ENCODE measurements at places on chromosomes 2 and 18.

- DNase-seq: peak; percentile 60
Observed at GRCh38 chr2:178194600-178195389, 483 bp downstream of the OSBPL6 start.

DNA sequence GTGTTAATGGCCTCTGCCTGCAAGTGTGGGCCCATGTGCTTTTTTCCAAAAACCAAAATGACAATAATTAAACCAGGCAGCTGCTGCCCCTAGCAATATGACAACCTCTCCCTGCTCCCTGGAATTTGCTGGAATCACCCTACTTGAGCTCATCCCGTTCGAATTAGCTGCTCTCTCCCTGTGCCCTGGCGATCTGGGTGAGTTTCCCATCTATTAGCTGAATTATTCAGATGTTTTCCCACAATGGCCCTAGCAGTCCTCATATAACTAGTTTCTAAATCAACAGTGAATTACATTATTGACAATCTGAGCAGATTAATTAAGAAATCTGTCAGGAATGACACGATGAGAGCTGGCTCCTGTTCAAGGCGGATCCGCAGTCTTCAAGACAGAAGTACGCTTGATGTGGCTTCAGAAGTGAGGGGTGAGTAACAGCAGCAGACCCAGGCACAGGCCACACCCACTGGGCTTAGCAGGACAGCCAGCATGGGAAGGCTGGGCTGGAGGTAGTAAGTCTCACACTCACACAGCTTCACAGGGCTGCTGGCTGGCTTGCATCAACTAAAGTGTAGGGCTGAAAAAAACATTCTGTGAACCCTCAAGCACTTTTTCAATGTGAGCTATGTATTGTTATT, 366.2 kb upstream of the ID2 start:
- no peak for DNase-seq

GRCh38 chr18:77101410-77102258, 30.9 kb downstream of the MBP start:
- no peak for DNase-seq

- DNase-seq: peak; percentile 78
Observed at GRCh38 chr18:765764-766549, 46.1 kb downstream of the YES1 start.

DNA sequence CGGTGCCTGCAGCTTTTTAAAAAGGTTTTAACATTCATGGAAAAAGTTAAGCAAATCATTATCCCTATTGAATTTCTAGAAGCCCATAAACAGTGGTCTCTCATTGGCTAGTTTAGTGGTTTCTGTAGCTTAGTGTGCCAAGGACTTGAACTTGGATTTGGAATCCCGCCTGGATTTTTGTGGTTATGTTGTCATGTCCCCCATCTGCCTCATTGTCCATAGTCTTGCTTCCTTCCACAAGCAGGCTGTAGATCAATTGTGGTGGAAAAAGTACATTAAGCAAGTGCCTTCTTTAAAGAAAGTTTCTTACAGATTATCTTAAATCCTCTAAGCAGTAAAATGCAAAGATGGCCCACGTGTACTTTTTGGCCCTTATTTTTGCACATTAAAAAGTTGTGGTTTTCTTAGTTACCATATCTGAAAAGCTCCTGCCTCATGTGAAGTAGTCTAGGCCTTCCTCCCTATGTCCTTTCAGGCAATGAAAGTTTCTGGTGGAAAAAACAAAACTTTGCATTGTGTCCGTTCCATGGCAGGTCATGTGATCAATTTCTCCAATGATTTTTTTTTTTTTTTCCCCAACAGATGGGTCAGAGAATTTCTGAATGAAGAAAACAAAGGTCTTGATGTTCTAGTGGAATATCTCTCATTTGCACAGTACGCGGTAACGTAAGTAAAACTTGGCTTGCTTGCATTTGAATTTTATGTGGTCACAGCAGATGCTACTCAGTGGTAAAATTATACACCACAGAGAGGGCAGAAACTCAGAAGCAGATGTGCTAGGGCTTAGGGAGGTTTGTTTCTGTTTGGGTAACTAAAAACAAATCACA, 158.9 kb downstream of the PRPF40A start:
- peak; percentile 32 for DNase-seq

DNA sequence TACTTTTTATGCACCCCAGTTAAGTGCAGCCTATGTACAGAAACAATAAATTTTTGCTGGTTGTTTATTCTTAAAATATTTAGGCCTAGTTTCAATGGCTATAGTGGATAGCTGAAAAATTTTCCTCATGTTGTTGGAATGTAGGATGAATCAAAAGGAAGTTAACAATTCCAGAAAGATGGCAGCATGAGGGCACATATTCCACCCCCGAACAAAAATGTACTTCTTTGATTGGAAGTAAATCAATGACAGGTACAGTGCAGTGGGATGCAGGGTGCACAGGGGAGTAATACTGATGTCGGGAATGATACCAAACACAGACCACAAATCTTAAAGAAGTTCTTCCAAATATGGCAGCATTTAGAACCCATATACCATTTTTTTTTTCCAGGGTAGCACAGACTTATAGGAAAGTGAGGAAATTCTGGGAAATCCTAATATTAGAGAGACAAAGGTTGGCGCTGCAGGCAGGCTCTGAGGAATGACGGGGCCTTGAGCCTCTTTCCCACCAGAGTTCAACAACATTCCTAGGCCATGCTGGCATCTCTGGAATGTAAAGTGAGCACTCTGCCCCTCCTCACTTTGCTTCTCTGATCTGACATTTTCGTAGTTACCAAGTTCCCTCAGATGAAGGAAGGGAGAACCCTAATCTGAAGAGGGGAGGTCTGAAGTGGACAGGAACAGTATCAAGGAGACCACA, 36.6 kb upstream of the IKZF2 start:
- DNase-seq: no peak

Data from NCI-H524 (cell line).